ENCODE measurements at places on chromosomes 3 and 15.

DNA sequence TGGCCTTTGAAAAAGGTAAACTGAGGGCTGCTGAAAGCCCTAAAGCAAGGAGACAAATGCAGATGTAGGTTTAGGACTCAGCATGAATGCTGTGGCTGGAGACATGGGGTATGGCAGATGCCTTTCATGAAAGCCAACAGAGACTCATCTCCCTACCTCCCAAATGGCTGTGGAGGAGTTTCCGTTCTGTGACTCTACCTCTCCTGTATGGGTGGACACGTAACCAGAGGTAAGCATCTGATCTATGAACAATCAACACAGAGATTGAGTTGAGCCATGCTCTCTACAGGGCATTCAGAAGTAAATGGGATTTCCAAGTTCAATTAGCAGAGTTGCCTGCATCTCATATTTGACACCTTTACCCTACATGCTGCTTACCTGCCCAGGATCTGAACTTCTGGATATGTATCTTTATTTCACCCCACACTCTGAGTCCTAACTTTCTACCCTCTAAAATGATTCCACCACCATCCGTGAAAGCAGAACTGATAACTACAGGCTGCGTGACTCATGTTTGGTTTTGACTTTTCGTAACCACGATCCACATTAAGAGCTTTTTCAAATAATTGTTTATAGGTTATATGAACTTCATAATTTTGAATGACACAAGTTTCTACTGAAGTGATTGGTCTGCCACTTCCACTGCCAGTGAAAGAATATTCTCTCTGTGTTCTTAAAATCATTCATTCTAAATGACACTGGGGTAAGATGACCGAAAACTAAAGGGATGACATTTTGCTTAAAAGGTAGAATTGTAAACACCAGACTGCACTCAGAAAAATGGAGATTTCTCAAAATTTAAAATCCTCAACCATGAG lies 1058.7 kb downstream of the FHIT start:
- DNase-seq: no peak

GRCh38 chr3:193902607-193903511 lies 233.1 kb upstream of the HES1 start:
- DNase-seq: no peak

GRCh38 chr15:65400760-65401610 lies 21.8 kb downstream of the IGDCC4 start:
- DNase-seq: peak; percentile 53

DNA sequence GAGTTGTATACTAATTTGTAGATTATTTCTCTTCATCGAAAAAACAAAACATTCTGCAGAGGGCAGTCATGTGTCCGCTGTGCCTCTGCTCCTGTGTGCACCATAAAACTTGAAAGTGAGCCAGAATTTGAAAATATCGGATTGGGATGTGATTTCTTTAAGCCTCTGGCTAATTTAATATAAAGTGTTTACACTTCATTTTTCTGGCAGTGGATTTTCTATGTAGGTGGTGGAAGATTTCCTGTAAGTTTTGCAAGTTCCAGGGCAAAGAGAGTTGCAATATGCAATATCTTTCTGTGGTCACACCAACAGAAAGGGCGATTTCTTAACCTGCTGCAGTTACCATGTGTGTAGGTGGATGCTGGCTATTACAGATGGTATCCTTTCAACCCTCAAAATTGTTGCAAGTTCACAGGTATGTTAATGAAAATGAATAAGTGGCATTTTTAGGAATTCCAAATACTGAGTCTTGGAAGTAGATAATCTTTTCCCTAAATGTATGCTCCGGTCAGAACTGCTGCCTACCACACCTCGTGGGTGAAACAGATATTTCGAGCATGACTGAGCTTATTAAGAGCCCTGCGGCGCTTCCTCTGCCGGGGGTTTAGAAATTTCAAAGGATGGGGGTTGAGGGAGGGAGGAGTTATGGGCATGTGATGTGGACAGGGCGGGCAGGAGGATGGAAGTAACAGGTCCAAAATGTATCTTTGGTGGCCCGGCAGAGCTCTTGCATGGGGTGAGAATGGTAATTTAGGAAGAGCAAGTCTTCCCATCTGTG lies 134.0 kb downstream of the PGPEP1L start:
- peak; percentile 40 for DNase-seq

DNA sequence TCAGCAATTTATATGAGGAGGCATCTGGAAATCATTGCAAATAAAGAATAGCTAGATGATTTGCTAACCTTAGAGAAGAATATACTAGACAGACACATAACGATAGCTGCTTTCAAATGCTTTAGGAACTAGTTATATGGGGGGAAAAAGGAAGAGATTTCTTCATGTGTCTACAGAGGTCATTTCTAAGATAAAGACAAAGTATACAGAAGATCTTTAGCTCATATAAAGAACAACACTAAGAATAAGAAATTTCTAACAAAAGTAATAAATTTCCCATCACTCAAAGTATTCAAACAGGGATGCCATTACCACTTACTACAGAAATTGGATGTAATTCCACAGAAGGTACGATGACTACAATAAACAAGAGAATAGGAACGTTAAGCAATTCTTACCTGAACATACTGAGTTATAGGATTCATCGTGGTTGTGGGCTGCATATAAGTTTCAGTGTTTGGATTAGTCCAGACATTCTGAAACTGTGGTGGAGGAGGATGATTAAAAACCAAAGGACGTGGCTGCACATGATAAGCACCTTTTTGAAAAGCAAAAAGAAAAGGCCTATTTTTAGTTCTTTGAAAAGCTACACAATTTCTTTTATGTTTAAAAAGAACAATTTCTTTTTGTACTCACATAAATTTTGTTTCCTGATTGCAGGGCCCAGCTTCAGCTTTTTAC lies 8.7 kb downstream of the DAZL start:
- no peak for DNase-seq

GRCh38 chr3:20001932-20002331 lies 10.1 kb downstream of the PP2D1 start:
- DNase-seq: no peak

DNA sequence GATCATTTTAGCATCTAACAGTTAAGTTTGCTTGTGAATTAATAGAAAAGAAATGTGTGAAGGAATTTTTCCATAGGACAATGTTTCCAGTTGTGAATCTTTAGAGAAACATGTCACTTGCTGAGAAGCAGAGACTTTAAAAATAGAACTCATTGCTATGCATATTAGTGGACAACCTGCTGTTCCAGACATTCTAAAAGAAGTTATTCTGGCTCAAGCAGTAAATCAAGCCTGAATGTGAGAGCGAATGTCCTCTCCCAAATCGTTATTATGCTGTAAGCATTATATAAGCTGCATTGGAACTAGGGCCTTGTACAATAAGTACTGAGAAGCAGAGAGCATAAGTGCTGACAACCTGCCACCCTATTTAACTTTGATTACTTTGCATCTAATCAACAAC lies 990.9 kb downstream of the PLOD2 start:
- DNase-seq: no peak

DNA sequence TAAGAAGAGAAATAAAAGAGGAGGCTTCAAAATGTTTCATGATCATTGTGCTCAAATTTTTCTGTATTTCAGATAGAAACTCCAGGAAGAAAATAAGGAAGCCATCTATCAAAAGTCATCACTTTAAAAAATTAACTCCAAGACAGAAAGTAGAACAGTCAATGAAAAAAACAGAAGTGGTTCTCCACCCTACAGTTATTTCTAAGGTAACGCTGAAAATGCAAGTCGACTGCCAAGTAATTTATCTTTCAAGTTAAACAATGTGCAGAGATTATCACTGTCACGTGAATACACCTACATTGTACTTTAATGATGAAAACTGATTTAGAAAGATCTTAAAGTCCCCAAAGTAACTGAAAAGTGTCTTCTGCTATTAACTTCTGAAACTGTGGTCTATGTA lies 78.5 kb upstream of the SNRPA1 start:
- DNase-seq: no peak

DNA sequence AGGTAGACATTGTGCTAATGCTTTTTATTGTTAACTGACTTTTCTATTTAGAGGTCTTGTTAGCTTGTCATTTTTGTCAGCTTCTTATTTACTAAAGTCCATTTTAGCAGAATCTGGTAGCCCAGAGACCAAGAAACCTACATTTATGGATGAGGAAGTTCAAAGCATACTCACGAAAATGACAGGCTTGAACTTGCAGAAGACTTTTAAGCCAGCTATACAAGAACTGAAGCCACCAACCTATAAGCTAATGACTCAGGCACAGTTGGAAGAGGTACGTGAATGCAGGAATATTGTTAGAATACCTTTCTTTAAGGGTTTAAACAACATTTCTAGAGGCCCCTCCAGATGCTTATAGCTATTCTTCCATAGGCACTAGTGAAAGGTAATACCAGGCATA lies 3.0 kb downstream of the MRPS22 start:
- DNase-seq: no peak

GRCh38 chr3:113086560-113087461 lies 96.0 kb downstream of the GTPBP8 start:
- DNase-seq: no peak

GRCh38 chr3:49563040-49563578 lies 8.8 kb downstream of the BSN start:
- no peak for DNase-seq

DNA sequence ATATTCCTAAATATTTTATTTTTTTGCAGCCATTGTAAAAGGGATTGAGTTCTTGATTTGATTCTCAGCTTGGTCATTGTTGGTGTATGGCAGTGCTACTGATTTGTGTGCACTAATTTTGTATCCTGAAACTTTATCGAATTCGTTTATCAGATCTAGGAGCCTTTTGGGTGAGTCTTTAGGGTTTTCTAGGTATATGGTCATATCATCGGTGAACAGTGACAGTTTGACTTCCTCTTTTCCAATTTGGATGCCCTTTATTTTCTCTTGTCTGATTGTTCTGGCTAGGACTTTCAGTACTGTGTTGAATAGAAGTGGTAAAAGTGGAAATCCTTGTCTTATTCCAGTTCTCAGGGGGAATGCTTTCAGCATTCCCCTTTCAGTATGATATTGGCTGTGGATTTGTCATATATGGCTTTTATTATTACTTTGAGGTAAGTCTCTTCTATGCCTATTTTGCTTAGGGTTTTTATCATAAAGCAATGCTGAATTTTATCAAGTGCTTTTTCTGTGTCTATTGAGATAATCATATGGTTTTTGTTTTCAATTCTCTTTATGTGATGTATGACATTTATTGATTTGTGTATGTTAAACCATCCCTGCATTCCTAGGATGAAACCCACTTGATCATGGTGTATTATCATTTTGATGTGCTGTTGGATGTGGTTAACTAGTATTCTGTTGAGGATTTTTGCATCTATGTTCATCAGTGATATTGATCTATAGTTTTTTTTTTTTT lies 11.4 kb upstream of the SLC9A9 start:
- DNase-seq: peak; percentile 5

DNA sequence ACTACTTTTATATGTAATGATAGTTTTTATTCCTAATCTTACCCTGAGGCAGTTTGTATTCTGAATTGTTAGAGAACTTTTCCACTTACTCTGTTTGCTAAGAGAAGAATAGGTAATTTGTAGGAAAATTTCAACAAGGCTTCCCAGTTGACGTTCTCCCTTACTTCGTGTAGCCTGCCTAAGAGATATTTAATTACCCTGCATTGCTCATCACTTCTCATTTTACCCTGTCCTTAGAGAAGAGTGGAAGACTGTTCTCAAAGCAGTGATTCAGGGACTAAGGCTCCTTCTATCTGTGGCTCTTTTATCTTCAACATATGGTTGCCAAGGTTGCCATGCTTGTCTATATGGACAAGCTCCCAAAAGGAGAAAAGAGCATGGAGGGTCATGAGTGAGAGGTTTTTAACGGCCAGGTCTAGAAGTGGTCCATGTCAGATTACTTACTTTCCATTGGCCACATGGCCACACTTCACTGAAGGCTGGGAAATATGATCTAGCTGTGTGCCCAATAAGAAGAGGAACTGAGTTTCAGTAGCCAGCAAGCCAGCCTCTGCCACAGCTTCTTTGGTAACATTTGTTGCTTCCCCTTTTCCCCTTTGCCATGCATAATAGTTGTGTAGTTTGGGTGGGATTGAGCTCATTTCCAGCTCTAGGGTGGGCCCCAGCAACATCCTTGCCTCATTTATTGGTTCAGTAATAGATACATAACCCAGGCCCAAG lies 22.1 kb downstream of the PDE8A start:
- no peak for DNase-seq

DNA sequence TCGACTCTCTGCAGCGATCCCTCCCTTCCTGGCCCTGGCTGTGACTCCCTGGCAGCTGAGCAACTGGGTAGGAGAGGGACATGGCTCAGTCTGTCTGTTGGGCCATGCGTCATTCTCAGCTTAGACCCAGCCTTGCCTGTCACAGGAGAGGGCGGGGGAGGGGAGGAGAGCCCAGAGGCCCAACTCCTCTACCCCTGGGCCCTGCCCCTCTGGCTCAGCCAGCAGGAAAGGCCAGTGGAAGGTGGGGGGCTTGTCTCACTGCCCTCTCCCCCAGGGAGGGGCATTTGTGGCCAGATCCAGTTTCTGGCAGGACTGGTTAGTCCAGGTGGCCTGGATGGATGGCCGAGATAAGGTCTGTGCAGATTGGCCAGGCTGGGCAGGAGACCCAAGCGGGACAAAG lies 31.6 kb downstream of the DNAJB8 start:
- no peak for DNase-seq

- DNase-seq: no peak
Measured at GRCh38 chr15:58069008-58069407, 3.5 kb upstream of the ALDH1A2 start.

GRCh38 chr3:69320871-69321271 lies 65.0 kb downstream of the FRMD4B start:
- DNase-seq: no peak

GRCh38 chr3:14946739-14947099 lies 664 bp upstream of the NR2C2 start:
- no peak for DNase-seq

DNA sequence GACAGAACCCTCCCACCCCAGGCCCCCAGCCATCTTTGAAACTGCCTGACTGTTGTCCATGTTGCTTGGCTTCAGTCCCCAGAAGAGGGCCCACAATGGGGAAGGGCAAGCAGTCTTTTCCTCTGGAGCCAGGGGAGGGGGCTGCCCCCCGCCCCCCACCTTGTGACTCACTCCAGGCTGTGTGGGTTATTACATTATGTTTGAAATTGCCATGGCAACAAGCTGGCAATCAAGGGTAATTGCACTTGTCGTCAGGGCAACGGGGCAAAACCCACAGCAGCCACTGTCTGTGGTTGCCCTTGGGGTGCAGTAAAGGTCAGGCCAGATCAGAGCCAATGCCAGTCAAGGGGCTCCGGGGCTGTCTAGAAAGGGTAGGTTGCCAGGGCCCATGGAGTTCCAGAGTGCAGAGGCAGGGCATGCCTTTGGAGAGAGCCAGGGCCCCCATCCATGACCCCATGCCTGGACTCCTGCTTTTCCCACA lies 3.1 kb upstream of the CAMKV start:
- DNase-seq: no peak

GRCh38 chr3:53244271-53244670 lies 11.6 kb downstream of the TKT start:
- DNase-seq: peak; percentile 93

GRCh38 chr15:74800559-74801094 lies 12.0 kb upstream of the LMAN1L start:
- no peak for DNase-seq

DNA sequence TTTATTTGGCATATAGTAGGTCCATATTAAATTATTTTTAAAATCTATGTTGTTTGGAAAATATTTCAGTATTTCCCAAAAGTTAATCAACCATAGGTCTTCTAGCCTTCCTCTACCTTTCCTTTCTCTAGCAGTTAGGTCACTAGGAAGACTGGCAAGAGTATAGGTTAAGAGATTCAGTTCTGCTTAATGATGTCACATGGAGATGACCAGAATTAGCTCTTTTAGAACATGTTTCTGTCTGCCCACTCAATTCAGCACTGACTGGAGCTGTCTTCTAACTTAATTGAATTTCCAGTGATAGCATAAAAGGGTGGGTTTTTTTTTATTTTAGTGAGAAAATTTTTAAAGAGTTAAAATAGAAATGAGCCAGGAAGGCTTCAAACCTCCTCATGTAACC lies 23.8 kb upstream of the ZBED2 start:
- DNase-seq: no peak
